GM18507 (cell line): ENCODE measurements at places on chromosomes 12 and 14.

- no peak for DNase-seq
Observed at GRCh38 chr12:47080725-47081502, 1.2 kb upstream of the AMIGO2 start.

GRCh38 chr12:57632073-57632957 is 686 bp downstream of the B4GALNT1 start:
- DNase-seq = no peak

GRCh38 chr14:68460541-68460940 is 332.3 kb downstream of the ZFP36L1 start:
- DNase-seq = no peak

- no peak for DNase-seq
Observed at GRCh38 chr14:65877624-65878023, 465.1 kb downstream of the FUT8 start.

DNA sequence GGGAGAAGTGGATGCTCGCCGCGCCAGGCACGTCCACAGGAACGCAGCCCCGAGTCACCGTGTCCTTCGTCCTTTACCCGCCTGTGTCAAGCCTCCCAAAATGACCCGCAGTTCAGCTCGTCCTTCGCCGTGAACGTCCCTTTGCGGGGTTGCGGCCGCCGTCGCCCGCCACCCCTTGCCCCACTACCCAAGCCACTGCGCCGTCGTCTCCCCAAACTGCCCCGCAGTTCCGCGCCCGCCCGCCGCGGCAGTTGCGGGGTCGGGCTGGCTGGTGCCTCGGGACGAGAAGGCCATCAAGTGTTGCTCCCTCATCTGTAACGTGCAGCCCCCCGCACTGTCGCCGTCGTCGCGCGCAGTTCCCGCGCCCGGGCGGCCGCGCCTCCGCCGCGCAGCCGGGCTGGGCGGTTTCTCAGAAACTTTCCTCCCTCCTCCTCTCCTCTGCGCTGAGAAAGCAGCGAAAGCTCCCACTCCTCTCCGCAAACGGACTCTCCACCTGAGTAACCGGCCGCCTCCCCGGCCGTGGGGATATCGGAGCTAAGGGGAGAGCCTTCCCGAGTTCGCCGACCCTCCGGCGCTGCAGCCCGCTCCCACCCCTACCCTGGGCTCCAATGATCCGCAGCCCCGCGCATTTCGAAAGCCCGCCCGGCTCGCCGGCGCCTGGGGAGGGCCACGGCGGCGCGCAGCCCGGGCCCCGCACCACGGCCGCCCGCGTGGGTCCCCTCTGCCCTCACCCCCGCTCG is 6.7 kb downstream of the CDKN1B start:
- no peak for DNase-seq

DNA sequence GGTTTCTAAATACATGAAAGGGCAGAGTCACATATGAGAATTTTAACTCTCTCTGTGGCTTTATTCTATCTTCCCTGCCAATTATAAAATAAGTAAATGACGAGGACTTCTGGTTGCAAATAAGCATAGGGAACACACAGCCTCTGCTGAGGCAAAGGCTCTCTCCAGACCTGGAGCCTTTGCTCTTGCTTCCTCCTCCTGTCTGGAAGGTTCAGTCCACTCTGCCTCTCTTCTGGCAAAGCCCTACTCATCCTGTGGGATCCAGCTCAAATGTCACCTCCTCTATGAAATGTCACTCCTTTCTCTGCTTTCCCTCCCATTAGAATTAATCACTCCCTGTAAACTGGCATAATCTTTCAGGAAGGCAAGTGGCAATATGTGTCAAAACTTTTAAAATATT is 41.9 kb downstream of the PKP2 start:
- no peak for DNase-seq

DNA sequence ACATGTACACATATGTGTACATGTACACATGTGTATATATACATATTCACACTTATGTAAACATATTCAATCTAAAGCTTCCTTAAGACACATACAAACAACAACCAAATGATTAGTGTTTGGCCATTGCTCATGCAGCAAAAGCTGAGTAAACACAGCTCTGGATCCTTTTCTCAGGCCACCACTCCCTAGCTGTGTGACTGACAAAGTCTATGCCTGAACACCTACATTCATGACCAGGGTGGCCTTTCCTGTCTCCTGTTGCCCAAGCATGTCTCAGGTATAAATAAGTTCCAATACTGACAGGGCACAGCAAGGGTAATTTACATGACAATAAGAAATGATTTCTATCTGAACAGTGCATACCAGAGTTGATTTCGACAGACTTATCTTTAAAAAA is 1.4 kb upstream of the PTPRO start:
- DNase-seq = no peak

DNA sequence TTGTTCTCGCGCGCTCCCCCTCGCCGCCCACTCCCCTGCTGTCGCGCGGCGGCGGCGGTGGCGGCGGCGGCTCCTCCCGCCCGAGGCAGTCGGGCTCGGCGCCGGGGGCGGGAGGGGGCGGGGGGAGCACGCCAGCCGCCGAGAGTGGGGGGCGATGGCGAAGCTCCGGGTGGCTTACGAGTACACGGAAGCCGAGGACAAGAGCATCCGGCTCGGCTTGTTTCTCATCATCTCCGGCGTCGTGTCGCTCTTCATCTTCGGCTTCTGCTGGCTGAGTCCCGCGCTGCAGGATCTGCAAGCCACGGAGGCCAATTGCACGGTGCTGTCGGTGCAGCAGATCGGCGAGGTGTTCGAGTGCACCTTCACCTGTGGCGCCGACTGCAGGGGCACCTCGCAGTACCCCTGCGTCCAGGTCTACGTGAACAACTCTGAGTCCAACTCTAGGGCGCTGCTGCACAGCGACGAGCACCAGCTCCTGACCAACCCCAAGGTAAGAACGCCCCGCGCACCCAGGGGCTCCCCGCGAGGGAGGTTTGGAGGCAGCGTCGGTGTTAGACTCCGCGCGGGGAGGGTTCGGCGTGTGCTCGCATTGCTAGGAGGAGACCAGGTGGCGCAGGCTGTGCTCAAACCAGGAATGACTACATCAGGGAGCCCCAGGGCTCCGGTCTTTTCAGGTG is 629 bp downstream of the KCNMB4 start:
- peak; percentile 9 for DNase-seq

DNA sequence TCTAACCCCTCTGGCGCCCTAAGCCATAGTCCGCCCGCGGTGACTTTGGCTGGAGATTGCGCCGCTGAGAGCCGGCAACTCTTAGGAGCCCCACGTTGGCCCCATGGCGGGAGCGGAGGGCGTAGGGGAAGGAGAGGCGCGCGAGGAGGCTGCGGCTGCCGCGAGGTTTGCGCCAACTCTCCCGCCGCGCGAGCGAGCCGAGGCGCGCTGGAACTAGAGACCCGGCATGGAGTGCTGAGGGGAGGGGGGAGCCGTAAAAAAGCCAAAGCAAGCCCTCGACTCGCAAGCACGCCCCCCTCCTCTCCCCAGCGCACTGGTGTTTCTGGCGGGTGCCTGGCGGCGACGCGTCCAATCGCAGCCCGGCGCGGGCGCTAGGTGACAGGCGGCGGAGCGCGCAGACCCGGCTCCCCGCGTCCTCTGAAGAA is at the start of gene SYT10:
Gene SYT10, minus strand, starts transcription at position 233 of the 425 bp plus-strand sequence. CDS start 297 bp downstream, outside the sequence.
- no peak for DNase-seq

- DNase-seq = no peak
Observed at GRCh38 chr12:111393700-111394300, 11.9 kb upstream of the SH2B3 start.

GRCh38 chr12:124919521-124920352 is 5.3 kb upstream of the UBC start:
- DNase-seq = no peak

DNA sequence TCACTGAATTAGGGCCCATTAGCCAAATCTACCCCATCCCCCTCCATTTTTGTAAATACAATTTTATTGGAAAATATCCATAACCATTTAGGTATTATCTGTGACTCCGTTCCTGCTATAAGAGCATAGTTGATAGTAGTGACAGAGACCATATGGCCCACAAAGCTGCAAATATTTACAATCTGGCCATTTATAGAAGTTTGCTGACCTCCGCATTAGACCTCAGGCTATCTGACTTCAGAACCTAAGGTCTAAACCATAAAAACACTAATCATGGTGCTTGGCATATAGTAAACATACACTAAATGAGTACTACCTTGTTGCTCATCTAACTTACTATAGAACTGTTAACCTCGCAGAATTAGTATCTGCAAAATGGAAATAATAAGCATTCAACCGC is 124.8 kb downstream of the NPAS3 start:
- DNase-seq = no peak

GRCh38 chr12:47350062-47350408 is 270.3 kb upstream of the AMIGO2 start:
- DNase-seq = no peak

DNA sequence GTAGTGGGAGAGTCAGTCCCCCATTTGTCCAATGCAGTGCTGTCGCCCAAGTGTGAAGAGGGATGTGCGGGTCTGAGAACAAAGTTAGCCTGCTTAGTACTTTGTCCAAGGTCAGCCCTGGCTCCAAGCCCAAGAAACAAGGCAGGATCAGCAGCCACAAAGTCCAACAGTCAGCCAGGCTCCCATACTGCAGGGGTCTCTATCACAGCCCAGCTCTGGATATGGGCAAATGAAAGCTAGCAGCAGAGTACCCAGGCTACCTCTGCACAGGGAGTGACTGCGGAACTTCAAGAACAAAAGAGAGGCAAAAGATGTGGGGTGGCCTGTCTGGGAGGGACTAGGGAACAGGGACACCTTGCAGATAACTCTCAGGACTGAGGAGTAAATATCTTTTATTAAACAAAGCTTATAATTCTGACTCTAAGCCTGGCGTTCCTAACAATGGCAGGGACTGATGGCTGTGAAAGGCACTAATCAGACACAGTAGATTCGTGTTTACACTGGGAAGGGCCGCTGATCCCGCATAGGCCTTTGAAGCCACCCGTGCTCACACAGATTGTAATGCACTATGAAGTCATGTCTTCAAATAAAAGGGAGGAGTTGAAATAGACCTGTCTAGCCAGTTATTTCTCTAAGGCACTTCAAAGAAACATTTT is 91.0 kb upstream of the EEA1 start:
- no peak for DNase-seq

GRCh38 chr12:104763168-104763805 is 194.8 kb downstream of the SLC41A2 start:
- no peak for DNase-seq

DNA sequence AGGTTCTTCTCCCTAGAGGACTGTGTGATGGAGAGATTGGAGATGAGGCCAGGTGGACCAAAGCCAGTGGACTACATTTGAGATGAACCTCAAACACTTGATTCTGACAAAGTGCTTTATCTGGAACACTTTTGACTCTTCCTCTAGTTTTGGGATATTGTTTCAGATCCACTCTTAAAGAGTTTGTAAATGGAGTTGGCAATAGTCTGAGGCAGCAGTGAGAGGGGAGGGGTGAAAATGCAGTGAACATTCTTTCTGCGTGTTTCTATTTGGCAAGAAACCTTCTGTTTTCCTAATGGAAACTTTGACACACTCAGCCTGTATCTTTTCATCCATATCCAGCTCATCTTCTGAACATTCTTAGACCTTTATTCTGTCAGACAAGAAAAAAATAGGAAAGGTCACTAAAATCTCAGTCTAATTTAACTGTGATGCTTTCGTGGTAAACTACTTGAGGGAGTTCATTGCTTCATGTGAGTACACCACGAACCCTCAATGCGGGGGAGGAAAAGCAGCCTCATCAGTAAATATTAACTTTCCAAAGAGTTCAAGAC is 57.4 kb upstream of the KCNJ8 start:
- no peak for DNase-seq

DNA sequence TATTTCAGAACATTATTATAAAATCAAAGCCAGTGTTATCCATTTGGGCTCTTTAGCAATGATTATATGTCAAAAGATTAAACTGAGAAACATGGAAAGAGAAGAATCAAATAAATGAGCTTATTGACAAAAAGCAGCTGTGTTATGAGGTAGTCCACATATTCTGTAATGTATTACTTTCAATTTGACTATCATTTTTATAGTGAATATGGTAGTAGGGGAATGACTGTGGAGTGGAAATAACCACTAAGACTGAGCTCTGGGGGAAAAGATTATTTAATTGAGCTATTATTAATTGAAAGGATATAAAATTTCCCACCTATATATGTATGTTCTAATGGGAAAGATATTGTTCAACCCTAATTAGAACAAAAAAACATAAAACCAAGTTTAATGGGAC is 381.3 kb downstream of the TMTC2 start:
- DNase-seq = no peak

- no peak for DNase-seq
Observed at GRCh38 chr14:100838493-100839314, 12.8 kb downstream of the MEG3 start.

GRCh38 chr14:100297320-100298300 is 8.6 kb downstream of the SLC25A29 start:
- no peak for DNase-seq

GRCh38 chr12:95623554-95624170 is 72.4 kb upstream of the USP44 start:
- DNase-seq = peak; percentile 14

- no peak for DNase-seq
Observed at GRCh38 chr14:69045857-69046475, 66.9 kb upstream of the ACTN1 start.

- DNase-seq = no peak
Observed at GRCh38 chr12:109098183-109098604, 797 bp downstream of the UNG start.
